NCI-H748 treated with DMSO at 0.1 percent for 48 hours (cell line): ENCODE measurements at places on chromosomes 5 and 9.
A peak's percentile ranks its signal among the peaks of the same experiment; 100 is the strongest.

GRCh38 chr5:59768152-59769040, 125.1 kb downstream of the PDE4D start:
- DNase-seq: peak; percentile 85

- no peak for DNase-seq
Measured at GRCh38 chr9:114754581-114754980, 51.3 kb downstream of the TNFSF15 start.

DNA sequence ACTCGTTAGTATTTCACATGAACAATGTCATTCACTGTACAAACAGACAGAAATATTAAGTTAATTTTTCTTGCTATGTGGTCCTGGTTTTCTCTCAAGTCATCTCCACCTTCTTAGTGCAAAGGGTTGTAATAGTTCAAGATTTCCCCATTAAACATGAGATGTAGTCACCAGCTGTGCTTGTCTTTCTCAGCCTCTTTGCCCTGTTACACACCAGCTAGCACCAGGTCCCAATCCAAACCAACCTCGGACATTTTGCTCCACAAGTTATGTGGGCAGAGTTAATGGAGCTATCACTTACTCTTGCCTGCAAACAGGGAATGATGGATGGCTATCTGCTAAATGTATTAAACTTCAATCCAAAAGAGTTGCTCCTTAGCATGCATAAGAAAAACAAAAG, 328.1 kb downstream of the TLE1 start:
- DNase-seq: no peak

DNA sequence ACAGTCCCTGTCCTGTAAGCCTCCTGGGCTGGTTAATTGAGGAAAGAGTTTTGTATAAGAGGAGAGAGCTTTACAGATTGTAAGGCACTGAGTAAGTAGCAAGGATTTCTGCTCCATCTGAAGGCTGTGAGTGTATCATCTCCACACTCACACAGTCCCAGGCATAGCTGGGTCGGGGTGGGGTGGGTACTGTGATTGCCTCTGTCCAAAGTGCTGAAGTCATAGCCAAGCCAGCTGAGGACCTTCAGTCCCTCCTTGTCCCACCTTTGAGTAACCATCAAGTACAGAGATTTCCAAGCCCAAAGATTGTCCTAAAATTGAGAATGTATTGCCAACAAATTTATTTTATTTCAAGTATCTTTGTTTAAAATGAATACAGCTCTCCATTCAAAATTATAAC, 5.5 kb upstream of the DNAJB5 start:
- no peak for DNase-seq

GRCh38 chr5:127001621-127002296, 28.6 kb downstream of the MARCHF3 start:
- DNase-seq: no peak

- no peak for DNase-seq
Measured at GRCh38 chr5:3010953-3011763, 259.7 kb upstream of the IRX2 start.

- no peak for DNase-seq
Measured at GRCh38 chr9:78073722-78074121, 42.1 kb upstream of the GNAQ start.

- no peak for DNase-seq
Measured at GRCh38 chr5:127865273-127865672, 162.1 kb downstream of the CCDC192 start.

GRCh38 chr9:134131471-134132207, 4.2 kb upstream of the WDR5 start:
- no peak for DNase-seq

GRCh38 chr9:98172604-98173003, 19.8 kb downstream of the CORO2A start:
- DNase-seq: peak; percentile 84

DNA sequence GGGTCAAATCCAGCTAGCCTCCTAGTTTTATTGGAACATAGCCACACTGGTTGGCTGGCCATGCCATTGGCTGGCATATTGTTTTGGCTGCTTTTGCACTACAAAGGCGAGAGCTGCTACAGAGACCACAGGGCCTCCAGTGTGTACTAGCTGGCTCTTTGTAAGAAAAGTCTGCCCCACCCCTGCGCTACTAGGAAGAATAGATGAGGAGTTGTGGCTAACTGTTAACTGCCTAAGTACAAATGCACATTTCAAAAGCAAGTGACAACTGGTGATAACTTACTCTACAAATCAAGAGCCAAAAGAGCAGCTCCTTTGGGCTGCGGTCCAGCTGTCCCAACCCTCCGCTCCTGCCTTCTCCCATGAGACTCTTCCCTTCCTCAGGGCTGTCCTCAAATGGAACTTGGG, 63.9 kb downstream of the SERINC5 start:
- DNase-seq: no peak

GRCh38 chr5:32984851-32985610, 273.9 kb downstream of the NPR3 start:
- no peak for DNase-seq

- DNase-seq: no peak
Measured at GRCh38 chr9:131346559-131346958, 47.3 kb upstream of the PRRC2B start.

GRCh38 chr5:135386096-135386495, 12.9 kb downstream of the MACROH2A1 start:
- no peak for DNase-seq

- peak; percentile 98 for DNase-seq
Measured at GRCh38 chr5:154857530-154858296, 714 bp upstream of the CNOT8 start.

DNA sequence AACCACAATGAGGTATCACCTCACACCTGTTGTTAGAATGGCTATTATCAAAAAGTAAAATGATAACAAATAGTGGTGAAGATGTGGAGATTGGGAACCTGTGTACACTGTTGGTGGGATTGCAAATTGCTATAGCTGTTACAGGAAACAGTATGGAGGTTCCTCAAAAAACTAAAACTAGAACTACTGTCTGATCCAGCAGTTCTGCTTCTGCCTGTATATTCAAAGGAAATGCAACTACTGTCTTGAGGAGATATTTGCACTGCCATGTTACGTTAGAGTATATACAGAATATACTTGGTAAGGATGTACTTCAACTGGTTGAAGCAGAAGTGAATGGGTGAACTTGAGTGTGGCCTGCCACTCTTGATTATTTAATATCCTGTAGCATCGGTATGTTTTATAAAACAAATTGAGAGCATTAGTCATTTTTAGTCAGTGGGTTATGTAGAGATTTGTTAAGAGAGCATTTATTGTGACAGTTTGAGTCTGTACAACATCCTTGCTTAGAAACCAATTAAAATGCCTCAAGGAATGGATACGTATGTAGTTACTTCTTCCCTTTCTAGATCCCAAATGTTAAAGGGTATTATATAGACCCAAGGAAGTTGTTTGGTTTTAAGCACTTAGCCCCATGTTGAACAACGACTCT, 37.5 kb downstream of the ZCCHC7 start:
- DNase-seq: no peak

GRCh38 chr9:133727277-133727875, 10.8 kb downstream of the SARDH start:
- DNase-seq: no peak

DNA sequence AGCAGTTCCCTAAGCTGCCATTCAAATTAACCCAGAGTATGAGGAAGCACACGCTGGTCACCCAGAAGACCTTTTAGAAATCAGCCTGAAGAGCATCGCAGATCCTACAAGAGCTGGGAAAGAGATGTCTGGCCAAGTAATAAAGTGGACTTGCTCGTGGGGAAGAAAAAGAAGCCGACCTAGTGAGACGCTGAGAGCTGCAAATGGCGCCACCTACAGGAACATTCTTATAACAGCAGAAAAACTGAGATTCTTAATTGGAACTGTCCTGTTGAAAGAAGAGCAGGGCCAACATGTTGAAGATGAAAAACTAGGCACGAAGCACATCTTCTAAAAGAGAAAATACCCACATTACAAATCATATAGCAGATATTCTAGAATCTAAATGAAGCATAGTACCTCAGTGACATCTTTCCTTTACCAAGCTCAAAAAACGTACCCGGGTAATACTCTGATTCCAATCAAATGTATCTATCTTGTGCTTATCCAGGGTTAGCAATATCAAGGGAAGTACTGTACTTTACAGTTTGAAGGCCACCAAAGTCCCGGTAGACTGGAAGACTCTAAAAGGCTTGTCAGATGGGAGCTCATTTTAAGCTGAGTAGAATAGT, 3.9 kb upstream of the GNAQ start:
- DNase-seq: peak; percentile 82

- DNase-seq: no peak
Measured at GRCh38 chr5:174355208-174355612, 309.7 kb downstream of the NSG2 start.

- DNase-seq: peak; percentile 41
Measured at GRCh38 chr9:98890256-98890655, 53.5 kb upstream of the COL15A1 start.

DNA sequence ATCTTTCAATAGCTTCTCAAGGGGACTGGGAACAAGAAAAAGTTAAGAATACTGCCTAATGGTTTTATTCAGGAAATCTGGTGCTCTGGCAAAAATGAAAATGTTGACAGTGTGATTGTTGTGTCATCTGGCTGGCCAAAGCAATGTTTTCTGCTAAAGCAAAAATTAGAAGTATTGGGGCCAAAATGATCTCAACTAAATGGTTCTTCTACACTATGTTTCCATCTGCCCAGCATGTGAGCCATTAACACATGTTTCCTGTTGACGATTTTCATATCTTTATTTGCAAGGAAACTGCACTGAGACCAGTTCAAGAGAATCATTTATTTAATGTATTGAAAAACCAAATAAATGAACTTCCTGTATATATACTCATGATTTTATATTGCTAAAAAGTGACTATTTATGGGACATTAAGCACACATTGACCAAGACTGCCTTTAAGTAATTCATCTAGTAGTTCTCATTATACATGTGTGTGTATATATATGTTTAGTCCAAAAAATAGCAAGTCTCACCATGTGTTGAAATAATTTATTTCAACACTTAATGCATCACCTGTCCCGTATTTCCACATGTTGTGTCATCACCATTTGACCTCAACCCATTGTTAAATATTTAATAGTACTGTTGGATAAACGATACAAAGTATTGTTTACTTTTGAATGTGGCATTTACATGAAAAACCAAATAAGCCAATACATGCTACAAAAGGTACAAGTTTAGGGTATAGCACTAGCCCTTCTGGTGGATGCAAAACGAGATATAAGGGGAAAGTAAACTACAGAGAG, 7.5 kb upstream of the FST start:
- no peak for DNase-seq

- DNase-seq: no peak
Measured at GRCh38 chr9:113585555-113585954, 122.0 kb downstream of the RGS3 start.

- DNase-seq: no peak
Measured at GRCh38 chr5:25979086-25979485, 1059.3 kb downstream of the CDH9 start.

DNA sequence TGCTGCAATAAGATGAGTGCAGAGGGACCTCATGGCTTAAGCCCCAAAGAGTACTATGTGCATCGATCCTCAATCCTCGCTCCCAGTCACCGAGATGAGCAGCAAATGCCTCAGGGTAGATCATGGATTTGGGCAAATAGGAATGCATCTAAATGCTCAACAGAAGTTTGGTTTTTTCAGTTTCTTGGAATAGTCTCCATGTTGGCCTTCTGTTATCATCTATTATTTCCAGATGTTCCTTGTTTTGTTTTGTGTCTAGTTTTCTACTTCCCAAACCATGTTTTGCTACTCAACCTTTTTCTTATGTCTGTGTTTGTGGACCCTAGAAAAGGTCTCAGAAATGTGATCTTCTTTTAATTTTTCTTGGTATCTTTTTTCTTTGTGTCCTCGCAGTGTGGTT, 43.5 kb upstream of the RASGRF2 start:
- DNase-seq: no peak

GRCh38 chr5:33641744-33642505, 201.2 kb downstream of the TARS1 start:
- no peak for DNase-seq

GRCh38 chr9:104177003-104177611, 83.0 kb downstream of the SMC2 start:
- peak; percentile 8 for DNase-seq

- no peak for DNase-seq
Measured at GRCh38 chr9:4740388-4740637, 689 bp downstream of the AK3 start.

DNA sequence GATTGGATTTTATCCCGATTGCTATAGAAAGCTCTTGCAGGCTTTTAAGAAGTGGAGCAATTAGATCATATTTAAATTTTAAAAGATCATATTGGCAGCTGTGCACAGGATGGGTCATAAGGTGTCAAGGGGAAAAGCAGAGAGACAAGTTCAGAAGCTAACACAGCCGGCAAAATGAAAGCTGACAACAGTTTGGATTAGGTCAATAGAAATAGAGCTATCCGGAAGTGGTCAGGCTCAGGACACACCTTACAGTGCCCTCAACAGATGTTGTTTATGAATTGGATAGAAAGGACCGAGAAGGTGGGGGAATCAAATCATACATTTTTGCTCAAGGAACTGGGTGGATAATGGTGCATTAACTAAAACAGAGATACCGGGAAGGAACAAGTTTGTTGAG, 46.3 kb upstream of the MARCHF11 start:
- DNase-seq: no peak

GRCh38 chr9:96376891-96377874, 6.3 kb downstream of the SLC35D2 start:
- DNase-seq: no peak

DNA sequence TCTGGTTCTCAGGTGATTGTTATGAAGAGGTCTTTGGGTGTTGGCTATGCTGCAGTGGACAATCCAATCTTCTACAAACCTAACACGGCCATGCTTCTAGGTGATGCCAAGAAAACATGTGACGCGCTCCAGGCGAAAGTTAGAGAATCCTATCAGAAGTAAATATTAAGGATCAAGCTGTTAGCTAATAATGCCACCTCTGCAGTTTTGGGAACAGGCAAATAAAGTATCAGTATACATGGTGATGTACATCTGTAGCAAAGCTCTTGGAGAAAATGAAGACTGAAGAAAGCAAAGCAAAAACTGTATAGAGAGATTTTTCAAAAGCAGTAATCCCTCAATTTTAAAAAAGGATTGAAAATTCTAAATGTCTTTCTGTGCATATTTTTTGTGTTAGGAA, 101.3 kb downstream of the NNT start:
- no peak for DNase-seq

- no peak for DNase-seq
Measured at GRCh38 chr5:77292026-77292757, 81.7 kb downstream of the PDE8B start.

DNA sequence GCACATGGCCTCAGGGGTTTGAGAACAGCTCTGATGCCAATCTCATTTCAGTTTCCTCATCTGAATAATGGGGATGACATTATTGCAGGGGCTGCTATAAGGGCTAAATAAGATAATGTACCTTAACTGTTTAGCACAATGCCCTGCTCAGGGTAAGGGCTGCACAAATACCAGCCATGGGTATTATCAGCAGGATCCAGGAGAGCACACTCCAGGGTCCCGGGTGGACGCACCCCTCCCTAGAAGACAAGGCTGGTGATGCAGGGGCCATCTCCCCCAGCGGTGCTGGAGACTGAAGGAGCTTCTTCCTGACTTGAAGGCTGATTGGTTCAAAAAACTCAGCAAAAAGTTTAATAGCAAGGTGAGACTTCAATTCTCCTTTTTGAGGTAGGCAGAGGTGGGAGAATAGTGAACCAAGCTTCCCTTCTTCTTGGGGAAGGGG, 2.7 kb upstream of the CXXC5 start:
- DNase-seq: no peak

- no peak for DNase-seq
Measured at GRCh38 chr9:84258371-84258770, 82.2 kb downstream of the SLC28A3 start.
